ENCODE measurements at places on chromosomes 11 and 22.

- DNase-seq: no peak
Measured at GRCh38 chr11:46914910-46915309, 3.4 kb downstream of the LRP4 start.

DNA sequence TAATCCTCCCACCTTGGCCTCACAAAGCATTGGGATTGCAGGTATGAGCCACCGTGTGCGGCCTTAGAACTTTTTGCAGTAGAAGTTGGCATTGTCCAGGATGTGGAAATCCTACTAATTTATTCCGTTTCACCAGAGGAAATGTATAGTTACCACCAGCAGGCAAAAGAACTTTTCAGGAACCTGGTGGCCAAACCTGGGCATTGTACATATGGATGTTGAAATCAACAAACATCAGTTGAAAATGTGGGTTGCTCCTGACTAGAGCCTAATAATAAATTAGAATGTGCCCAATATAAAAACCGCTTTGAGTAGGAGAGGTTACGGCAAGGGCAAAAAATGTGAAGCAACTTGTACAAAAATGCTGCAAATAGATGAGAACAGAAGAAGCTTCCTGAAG, 40.7 kb upstream of the XBP1 start:
- no peak for DNase-seq

GRCh38 chr22:18031695-18032454, 7.5 kb upstream of the MICAL3 start:
- DNase-seq: no peak

DNA sequence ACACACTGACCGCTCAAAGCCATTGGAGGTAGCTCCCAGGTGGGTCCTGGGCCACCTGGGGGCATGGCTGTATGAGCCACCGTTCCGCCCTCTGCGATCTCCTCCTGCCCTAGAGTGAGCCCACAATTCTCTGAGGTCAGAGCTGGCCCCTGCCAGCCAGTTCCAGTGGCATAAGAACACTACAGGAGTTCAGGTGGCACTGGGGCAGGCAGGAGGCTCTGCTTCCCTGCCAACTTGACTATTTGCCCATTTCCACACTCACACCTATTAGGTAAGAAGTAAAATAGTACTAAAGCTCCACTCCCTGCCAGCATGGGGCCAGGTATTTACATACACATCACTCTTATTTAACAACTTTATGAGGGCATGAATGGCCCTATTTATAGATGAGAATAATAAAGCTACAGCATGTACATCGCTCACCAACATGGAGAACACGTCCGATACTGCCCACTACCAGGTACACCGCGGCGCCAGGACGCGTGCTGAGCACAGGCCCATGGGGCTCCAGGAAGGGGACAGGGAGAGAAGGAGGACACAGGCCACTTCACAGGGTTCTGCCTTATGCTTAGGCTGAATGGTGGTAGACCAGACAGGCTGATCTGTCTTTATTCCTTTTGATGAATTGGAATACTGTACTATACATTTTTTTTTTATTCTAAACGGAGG, 26.2 kb downstream of the PISD start:
- no peak for DNase-seq

DNA sequence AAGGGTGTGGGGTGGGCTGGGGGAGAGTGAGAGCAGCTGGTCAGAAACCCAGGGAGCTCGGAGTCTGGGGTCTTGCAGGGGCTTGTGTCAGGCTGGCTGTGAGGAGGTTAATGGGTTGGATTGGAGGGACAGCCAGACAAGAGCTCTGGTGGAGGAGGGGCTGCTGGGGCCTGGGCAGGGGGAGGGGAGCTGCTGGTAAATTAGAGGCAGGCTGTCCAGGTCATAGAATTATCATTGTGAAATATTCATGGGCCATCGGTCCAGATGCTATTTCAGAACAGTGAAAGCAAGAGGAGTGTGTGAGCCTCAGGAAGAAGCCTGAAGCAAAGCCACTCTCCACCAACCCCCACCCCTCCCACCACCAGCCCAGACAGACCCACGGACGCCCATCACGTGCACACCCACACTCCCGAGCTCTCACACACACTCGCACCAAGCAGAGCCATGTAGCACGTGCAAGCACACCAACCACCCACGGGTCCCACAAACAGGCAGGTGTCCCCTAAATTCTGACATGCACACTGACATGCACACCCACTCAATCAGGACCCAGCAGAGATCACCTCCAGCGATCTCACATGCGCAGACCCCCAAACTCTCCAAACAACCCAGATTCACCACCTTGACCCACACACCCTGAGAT, 18.8 kb downstream of the RTN4RL2 start:
- no peak for DNase-seq

- no peak for DNase-seq
Measured at GRCh38 chr22:50481440-50482106, at the start of gene ADM2. Gene ADM2, plus strand, starts transcription at chr22:50481543. Its CDS starts 305 bp downstream, at chr22:50481848.

DNA sequence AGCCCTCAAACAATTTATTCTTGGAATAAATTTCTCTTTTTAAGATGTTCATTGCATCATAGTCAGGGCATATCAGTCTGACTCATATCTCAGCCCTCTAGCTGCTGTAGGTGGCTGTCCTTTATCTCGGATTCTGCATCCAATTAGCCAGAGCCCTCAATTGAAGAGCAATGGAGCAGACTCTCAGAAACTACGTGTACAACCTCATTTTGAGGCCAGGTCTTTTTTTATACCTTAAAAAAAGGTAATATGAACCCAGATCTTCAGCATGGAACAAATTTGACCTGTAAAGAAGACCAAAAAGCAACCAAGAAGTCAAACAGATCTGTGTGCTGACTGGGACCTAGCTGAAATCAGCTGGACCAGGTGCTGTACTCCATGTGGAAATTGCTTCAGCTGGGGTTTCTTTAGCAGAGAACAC, 8.7 kb downstream of the OR52A5 start:
- DNase-seq: no peak

GRCh38 chr11:93396316-93396715, 65.8 kb downstream of the DEUP1 start:
- DNase-seq: no peak

GRCh38 chr22:37223965-37224551, 11.8 kb upstream of the SSTR3 start:
- no peak for DNase-seq

DNA sequence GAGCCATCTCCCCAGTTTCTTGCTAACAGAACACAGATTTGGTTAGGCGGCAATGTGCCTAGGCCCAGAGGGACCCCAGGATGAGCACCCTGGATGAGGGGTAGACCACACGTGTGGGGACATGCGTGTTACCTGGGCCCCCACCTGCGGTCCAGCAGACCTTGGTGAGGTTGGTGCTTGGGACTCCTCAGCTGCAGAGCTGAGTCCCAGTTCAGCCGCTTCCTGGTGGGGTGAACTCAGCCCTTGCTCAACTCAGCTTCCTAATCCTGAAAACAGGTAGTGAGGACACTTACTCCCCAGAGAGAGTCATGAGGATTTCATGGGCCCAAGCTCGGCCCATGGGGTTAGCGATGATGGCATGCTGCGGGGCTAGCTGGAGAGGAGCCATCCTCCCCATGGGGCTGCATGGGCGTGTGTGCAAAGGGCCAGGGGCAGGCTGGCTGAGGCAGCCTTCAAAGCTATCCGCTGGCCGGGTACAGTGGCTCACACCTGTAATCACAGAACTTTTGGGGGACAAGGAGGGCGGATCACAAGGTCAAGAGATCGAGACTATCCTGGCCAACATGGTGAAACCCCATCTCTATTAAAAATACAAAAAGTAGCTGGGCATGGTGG, 46.9 kb upstream of the SHISAL1 start:
- no peak for DNase-seq

DNA sequence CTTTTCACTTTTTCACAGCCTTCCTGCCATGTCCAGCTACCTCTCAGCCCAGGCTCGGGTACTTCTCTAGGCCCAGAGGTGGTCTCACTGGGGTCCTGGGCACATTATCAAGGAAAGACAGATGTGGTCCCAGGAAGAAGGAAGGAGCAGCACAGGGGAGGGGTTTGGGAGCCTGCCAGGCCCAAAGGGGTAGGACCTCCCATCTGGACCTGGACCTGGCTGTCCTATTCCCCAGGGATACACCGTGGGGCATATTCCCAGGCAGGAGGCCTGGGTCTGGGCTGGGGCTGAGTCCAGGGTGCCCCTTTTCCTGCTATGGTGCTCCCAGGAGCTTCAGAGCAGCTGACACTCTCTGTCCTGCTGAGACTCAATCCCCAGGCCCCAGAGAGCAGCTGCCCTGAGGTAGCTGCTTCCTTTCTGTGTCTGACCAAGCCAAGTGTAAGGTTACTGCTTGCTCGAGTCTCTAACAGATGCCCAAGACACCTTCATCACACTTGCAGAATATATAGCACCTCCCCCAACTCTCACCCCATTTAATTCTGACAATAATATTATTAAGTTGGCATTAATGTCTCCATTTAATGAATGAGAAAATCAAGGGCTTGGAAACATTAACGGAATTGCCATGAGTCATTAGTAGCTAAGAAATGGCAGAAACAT, 232.0 kb downstream of the BUD13 start:
- no peak for DNase-seq

GRCh38 chr11:125262830-125263218, 98.3 kb downstream of the PKNOX2 start:
- no peak for DNase-seq

- no peak for DNase-seq
Measured at GRCh38 chr11:3738241-3738640, 59.1 kb downstream of the NUP98 start.

- DNase-seq: no peak
Measured at GRCh38 chr11:99773646-99774045, 752.9 kb downstream of the CNTN5 start.

DNA sequence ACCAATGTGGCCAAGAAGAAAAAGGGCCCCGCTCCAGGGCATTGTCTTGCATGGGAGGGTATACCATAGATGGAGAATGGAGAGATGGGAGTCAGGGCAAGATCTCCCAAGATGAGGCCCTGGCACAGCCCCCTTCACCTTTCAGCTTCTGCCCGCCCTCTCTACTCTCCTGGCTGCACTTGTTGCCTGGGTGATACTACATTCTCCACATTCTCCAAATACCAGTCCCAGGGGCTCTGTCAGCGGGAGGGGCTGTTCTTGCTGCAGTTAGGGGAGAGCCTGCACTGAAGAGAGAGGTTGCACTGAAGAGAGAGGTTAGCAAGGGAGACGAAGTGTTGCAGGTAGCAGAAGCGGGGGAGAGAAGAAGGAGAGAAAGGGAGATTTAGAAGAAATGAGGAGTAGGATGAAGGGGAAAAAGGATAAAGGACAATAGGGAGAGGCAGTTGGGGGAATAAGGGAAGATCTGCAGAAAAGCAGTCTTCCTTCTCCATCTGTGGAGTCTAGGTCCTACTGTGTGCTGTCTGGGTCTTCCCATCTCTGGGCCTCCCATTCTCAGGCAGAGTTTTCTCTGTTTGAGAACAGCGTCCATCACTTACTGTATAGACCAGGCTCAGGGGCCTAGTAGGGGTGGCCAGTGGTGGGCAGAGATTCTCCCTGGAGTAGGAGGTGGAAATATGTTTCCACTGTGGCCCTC, 8.0 kb downstream of the PHLDB1 start:
- peak; percentile 30 for DNase-seq

DNA sequence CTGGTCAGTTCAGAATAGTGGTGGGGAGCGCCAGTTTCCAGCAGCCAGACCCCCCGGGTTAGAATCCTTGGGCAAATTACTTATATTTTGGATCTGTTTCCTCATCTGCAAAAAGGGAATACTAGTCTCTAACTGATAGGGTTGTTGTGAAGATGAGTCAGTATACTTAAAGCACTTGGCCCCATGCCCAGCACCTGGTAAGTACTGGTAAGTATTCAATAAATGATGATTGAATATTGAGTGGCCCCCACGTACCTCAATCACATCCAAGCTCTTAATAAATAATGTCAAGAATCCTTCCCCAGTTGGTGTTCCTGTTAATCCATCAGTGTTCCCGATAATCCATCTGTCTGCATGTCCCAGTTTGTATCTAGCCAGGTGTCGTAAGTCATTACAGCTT, 12.1 kb downstream of the ACP2 start:
- DNase-seq: no peak

GRCh38 chr22:25484521-25485315, 79.8 kb upstream of the GRK3 start:
- DNase-seq: no peak

DNA sequence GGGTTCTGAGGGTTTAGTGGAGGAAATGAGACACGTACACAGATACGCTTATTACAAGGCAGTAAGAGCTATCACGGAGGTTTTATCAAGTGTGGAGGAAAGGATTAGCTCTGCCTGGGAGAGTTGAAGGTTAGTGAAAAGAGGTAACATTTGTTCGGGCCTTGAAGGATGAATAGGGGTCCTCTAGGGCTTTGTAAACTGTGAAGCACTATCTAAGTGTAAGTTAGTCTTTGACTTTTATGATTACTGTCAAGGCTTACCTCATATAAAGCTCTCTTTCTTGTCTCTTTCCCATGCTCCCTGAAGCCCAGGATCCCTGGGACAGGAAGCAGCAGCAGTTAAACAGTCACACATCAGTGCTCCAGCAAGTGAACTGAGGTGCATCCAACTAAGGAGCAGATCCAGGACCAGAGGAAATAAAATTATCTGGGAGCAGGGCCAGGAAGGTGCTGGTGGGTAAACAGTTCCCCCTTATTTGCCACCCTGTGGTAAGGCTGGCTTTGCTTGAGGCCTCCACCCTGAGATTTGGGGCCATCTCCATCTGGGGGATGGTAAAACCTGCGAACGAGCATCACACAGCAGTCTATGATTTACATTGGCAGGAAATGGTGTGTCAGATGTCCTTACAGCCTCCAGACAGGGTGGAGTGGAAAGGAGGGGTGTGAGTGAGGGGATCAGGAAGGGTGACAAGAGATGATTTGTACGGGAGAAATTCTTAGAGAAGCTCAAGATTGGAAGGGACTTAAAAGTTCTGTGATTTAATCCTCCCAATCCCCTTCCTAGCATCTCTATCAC, 27.2 kb downstream of the GVQW3 start:
- DNase-seq: no peak

DNA sequence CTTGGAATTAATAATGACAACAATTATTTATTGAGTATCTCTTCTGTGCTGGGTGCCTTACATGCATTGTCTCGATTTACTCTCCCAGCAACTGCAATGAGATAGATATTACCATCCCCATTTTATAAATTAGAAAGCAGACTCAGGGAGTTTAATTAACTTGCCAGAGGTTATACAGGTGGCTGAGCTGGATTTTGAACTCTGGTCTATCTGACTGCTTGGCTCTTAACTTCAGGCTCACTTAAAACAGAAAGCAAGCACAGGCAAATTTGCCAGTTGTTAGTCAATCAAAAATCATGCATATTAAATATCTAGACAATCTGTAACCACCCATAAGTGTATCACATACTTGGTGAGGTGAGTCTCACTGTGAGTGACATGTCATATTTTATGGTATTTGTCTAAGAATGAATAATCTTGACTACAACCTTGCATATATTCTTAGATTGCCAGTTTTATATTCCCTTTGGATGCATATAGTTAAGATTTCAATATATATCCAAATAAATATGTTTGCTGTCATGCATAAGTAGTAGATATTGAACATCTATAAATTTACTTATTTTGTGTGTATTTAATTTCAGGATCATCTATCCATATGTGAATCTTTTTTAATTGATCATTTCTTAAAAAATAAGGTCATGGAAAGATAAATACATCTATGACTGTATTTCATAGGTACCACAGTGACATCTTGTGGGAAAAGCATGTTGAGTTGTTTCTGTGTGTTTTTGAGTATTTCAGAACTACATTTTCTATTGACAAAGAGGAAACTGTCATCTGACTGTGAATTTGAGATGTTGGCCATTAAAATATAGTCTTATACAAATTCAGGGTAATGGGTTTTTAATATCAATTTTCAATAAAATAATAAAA, 112.0 kb upstream of the ARHGAP42 start:
- DNase-seq: peak; percentile 64

- no peak for DNase-seq
Measured at GRCh38 chr11:110497231-110497978, 67.7 kb downstream of the FDX1 start.

Data from SW 1271 (cell line).